ENCODE measurements at places on chromosomes 4 and X.
A peak's percentile ranks its signal among the peaks of the same experiment; 100 is the strongest.

DNA sequence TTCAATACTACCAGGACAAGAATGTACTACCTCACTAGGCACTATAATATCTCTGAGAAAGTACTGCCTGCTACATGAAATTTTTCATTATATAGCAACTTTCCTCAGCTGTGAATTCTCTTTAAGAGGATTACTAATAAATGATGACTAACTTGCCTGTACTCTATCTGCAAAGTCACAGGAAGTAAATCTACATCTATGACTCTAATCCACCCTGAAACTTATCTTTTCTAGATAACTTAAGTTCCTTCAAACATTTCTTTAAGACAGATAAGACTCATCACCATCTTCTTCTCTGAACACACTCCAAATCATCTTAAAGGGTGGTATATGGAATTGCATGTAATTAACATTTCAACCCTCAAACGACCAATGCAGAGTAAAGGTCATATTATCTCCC lies 28.8 kb downstream of the RPS6KA3 start:
- peak; percentile 23 for DNase-seq

GRCh38 chr4:74757136-74757535 lies 37.2 kb downstream of the BTC start:
- no peak for DNase-seq

DNA sequence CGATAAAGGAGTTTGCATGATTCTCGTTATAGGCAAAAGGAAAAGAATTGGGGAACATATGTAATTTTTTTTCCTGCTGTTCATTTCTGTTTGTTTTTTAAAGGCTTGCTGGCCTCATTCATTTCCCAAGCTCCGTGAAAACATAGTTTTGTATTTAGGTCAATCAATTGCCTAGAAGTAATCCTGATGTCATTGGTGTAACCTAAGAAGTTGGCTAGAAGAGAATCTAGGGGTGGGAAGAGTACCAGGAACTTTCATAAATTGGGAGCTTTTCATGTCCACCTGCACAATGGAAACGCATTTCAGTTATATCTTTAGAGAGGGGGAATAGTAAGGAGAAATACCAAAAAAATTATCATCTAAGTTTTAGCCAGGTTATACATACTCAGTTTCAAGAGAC lies 3.8 kb downstream of the RAPGEF2 start:
- no peak for DNase-seq

DNA sequence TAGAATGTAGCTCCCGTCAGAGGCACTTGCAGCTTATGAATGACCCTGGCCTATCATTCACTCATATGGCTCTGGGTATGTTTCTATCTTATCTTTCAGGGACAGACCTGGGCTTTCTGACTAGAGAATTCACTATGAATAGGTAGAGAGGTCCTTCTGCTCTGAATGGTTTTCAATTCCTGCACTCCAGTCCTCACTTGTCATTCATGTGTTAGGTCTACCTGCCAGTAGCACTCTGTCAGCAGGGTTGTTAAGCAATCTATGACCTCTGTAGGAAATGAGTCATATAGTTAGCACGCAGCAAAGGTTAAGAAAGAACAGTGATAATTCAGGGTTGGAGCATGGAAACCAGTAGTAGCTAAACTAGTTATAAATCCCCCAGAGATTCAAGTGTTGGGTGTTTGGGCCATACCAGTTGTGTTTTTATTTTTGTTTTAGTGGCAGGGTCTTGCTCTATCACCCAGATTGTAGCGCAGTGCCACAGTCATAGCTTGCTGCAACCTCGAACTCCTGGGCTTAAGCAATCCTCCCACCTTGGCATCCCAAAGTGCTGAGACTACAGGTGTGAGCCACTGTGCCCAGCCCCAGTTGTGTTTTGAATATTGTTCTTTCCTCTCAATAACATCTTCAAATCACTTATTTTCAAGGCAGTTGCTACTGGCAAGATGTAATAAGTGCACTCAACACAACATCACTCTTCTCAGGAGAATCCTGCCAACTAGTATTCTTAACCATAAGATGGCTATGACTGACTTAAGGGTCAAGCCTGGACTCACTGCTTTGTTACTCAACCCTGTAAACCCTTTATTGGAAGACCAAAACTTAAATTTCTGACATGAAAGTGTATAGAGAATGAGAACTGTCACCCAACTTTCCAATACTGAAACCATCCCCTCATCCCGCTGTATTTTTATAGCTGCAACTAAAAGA lies 25.1 kb downstream of the ARL13A start:
- DNase-seq, result peak; percentile 53

DNA sequence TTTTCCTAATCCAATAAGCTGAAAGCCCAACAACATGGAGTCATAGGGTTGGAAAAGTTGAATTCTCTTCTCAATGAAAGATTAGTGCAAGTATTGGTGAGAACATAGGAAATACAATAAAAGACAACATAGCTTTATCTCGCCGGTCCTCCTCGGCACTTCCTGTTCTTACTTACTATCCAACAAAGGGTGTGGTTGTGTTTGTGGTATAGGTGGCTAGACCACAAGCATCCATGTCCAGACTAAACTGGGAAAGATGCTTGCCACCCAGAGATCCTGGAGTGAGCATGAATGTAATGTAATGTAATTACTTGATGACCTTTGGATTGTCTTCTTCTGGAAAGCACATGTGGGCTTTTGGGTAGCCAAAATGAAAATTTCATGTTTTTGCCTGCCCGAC lies 223.8 kb downstream of the CPE start:
- no peak for DNase-seq

- no peak for DNase-seq
Observed at GRCh38 chr4:144547678-144548298, 98.2 kb upstream of the HHIP start.

DNA sequence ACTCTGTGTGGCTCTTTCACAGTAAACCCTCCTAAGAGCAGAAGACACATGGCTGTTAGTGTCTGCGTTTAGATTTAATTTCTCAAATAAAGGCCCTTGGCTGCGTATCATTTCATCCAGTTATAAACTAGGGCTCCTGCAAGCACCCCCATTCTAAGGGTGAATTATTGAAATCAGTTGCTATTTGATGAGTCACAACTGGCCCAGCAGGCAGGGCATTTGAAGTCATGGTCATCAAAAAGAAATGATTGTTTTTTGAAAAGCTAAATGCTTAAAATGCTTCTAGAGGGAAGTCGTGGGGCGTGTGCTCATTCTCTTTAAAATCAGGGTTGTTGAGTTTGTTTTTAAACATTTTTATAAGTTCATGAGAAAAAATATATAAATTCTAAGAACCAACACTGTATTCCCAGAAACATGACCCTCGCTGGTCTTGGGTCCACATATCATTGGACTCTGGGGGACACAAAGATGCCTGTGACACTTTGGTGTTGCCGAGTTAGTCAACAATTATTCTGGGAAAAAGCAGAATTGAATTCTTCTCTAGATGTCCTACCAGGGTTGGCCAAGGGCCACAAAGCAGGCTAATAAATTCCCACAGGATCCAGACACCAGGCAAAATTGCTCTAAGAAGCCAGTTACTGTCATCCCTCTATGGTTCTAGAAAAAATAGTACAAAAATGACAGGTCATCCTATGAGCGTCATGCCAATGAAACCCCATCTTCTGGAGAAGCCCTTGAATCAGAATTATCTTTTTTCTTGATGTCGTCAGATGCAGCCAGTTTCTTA lies 99.5 kb upstream of the MYOZ2 start:
- peak; percentile 37 for DNase-seq

- DNase-seq, result no peak
Observed at GRCh38 chrX:19392703-19393102, 49.0 kb downstream of the PDHA1 start.

- DNase-seq, result peak; percentile 15
Observed at GRCh38 chrX:132622130-132622529, 133.3 kb upstream of the MBNL3 start.

DNA sequence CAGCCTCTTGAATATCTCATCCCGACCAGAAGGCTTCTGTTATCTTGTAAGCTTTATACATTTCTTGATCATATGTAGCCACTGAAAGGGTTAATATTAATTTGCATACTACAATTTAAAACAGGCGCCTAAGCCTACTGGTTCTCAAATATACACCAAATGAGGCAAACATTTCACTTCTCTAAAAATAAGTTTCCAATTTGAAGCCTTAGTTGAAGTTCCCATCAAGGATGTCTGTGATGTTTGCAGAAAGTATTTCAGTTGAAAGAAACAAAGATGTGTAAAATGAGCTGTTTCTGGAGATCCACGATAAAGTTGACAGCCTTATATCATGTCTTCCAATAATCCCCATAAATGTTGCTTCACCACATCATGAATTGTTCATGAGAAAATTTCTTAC lies 70.6 kb downstream of the KIT start:
- no peak for DNase-seq

- DNase-seq, result no peak
Observed at GRCh38 chr4:138666366-138666765, 349.2 kb upstream of the NOCT start.

DNA sequence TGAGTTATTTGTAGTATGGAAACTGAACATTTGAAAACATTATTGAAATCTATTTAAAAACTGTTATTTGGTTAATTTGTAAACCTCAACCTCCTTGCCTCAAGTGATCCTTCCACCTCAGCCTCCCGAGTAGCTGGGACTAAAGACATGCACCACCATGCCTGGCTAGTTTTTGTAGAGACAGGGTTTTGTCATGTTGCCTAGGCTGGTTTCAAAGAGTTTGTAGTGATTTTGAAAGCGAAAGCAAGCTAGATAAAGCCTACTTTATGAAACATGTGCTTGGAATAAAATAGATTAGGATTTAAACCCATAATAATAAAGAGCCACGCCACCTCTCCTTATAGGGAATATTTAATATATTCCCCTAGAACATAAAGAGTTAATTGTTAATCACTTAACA lies 23.5 kb downstream of the ARSJ start:
- no peak for DNase-seq

DNA sequence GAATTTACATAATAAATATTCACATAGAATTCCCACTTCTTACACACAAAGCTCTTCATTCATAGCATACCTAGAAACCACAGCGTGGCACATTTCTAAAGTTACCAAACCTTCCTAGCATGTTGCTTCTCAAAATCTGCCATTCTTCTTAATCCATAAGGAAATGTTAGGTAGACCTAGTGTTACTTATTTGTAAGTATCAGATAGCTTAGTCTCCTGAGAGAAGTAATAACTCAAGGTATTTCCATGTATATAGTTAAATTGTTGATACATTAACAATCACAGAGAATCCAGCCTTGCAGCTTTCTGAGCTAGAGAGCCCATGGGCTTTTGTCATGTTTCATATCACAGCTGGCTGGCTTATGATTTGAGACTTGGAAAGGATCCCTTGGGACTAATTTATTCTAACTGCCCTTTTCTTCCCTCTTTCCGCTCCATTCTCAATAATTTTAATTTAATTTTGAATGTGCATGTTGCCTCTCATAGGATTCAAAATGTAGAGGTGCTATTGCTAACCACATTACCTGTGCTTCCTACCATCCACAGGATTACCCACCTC lies 17.6 kb downstream of the SH3RF1 start:
- no peak for DNase-seq

DNA sequence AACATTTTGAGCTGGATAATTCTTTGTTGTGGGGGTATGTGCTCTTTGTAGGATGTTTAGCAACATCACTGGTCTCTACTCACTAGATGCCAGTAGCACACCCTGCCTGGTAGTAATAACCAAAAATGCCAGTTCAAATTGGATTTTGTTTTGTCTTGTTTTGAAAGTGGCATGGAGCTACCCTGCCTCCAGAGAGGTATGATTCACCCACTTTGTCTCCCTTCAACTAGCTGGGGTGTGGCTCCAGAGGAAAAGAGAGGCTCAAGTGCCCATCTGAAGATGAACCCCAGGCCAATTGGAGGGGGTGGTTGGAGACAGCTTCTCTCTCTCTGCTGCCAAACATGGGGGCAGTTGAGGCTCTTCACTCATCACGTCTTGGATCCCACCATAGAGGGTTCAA lies 34.5 kb downstream of the NIPAL1 start:
- no peak for DNase-seq

- DNase-seq, result peak; percentile 75
Observed at GRCh38 chr4:41887821-41888686, 47.2 kb upstream of the TMEM33 start.

DNA sequence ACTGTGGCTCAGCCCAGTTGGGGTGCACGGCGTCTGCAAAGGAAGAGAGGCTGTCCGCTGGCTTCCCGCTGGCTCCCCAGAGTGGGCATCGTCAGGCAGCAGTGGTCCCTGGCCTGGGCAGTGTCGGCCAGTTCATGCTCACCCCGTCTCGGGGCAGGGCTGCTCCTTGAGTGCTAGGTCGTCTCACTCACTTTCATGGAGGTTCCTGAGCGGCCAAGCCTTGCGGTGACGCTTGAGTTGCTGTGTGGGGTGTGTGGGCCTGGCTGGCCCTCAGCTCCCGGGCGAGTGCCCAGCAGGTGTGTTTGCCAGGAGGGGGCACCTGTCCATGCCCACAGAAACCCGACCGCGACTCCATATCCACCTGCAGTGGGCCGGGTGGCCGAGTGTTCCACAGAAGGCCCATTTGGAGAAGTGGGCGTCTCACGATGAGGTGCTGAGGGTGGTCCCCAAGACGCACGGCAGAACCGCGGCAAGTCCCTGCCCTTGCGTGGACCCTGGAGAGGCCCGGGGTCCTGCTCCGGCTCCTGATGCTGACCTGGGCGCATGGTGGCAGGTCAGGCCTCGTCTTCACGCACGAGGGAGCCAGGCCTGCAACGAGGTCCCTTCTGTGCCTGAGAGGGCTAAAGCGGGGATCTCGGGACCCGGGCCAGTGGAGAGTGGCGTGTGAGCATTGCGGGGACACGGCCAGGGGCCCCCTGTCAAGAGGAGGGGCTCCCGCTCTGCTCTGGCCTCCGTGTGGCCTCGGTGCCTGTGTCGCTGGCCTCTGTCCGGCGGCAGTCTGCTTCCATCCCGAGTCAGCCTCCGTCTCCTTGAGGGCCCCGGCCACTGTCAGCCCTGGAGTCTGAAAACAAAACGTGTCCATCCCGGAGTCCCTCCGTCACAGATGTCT lies 18.5 kb upstream of the UVSSA start:
- no peak for DNase-seq

DNA sequence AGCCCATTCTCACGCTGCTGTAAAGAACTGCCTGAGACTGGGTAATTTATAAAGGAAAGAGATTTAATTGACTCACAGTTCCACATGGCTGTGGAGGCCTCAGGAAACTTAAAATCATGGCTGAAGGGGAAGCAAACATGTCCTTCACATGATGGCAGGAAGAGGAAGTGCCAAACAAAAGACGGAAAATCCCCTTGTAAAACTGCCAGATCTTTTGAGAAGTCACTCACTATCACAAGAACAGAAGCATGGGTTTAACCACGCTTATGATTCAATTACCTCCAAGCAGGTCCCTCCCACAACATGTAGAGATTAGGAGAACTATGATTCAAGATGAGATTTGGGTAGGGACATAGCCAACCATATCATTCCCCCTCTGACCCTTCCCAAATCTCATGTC lies 335.5 kb downstream of the IL15 start:
- no peak for DNase-seq

- no peak for DNase-seq
Observed at GRCh38 chr4:36785973-36786372, 458.6 kb upstream of the NWD2 start.
